DMS153 (cell line): ENCODE measurements at places on chromosomes 1 and 21.
A peak's percentile ranks its signal among the peaks of the same experiment; 100 is the strongest.

- no peak for DNase-seq
Observed at GRCh38 chr1:244313346-244313745, 138.4 kb downstream of the ADSS2 start.

GRCh38 chr1:184492536-184492935 lies 105.7 kb downstream of the C1orf21 start:
- no peak for DNase-seq

- DNase-seq: no peak
Observed at GRCh38 chr1:183879494-183879893, 74.6 kb downstream of the RGL1 start.

GRCh38 chr1:160795951-160796383 lies at the start of gene LY9:
LY9 (plus strand) TSS chr1:160796174; CDS start chr1:160796188, 14 bp downstream.
- DNase-seq: no peak

DNA sequence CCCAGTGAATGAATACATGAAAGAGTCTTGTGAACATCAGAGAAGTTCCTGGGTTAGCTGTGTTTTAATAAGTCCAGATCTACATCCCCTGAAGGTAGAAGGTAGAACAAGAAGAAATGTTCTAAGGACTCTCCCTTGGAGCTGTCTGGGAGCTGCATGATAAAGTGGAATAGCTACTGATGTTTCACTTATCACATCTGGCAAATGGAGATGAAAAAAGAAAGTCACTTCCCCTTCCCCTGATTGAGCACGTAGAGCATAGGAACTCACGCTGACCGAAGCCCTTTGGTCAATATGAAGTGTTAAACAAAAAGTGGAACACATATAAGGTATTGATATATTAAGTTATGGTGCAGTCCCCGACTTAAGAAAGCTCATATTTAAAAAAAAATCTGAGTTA lies 53.2 kb upstream of the PARP1 start:
- DNase-seq: no peak

DNA sequence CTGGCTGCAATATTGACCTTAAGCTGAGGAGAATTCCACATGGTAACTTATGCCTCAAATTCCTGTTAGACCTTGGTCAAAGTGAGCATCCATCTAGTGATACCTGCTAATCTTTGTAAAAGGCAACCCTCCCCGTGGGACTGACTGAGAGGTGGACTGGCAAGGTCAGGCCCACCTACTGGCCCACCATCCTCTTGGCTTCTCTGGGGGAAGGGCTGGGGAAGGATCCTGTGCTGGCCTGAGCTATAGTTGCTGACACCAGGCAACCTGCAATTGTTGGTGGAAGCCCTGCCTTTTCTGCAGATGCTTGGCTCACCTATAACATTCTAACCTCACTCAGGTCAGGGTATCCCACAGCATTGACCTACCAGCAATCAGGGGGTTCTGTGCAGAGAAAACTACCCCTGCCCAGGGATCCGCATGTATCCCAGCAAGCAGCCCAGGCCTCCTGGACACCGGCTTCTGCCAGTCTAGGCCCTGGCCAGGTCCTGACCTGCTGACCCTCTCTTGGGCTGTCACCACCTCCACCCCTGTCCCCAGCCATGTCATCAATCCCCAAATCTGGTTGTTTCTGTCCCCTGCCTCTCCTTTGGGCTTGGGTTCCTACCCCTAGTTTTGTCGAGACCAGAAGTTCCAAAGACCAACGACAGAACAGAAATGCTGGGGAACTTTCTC lies 108.1 kb upstream of the EDN2 start:
- no peak for DNase-seq

- DNase-seq: no peak
Observed at GRCh38 chr1:18536915-18537314, 56.2 kb downstream of the KLHDC7A start.

DNA sequence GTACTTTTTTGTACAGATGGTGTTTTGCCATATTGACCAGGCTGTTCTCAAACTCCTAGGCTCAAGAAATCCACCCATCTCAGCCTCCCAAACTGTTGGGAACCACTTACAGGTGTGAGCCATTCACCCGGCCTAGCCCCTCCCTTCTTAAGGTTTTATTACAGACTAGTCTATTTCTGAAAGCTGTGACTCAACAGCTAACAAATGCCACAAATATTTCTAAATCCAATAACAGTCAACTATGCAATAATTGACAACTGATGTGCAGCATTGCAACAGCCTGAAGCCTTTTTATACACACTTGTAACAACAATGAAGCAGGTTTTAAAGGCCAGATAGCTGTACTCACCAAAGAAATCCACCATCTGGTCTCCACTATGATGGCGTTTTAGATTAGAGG lies 51.4 kb downstream of the GRIK1 start:
- DNase-seq: no peak

GRCh38 chr1:234715252-234716014 lies 105.5 kb upstream of the IRF2BP2 start:
- no peak for DNase-seq

- no peak for DNase-seq
Observed at GRCh38 chr1:33893147-33893830, 29.4 kb downstream of the HMGB4 start.

DNA sequence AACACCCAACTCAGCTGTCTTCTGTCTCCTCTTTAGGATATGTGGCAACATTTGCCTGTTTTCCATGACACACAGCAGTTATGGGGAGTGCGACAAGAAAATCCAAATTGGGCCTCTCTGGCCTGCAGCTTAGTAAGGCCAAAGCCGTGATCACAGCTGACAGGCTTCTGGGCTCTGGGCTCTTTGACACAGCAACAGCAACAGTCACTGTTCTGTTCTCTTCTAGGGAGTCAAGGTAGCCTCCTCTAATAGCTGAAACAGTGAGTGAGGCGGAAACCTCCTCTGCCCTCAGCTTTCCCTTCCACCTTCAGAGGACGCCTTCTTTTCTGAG lies 19.0 kb downstream of the CLCA1 start:
- no peak for DNase-seq

- DNase-seq: no peak
Observed at GRCh38 chr1:54645806-54646676, 4.5 kb downstream of the MROH7 start.

DNA sequence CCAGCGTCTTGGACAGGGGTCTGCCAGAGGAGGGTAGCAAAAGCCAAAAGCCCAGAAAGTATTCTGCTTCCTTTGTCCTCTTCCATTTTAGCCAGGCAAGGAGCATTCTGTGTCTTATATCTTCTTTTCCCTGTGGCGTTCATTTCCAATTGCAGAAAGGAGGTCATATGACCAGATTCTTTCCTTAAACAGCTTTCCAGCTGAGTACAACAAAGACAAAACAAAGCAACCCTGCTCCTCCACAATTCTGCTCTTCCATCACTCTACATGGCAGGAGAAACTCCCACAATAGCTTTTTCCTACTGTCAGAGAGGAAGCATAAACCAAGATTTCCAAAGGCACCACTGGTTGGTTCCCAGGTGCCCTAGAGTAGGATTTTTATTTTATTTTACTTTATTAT lies 19.7 kb downstream of the ENSA start:
- DNase-seq: no peak

GRCh38 chr1:66562561-66562960 lies 28.6 kb downstream of the SGIP1 start:
- no peak for DNase-seq

- no peak for DNase-seq
Observed at GRCh38 chr1:89739844-89740216, 81.0 kb upstream of the LRRC8D start.

DNA sequence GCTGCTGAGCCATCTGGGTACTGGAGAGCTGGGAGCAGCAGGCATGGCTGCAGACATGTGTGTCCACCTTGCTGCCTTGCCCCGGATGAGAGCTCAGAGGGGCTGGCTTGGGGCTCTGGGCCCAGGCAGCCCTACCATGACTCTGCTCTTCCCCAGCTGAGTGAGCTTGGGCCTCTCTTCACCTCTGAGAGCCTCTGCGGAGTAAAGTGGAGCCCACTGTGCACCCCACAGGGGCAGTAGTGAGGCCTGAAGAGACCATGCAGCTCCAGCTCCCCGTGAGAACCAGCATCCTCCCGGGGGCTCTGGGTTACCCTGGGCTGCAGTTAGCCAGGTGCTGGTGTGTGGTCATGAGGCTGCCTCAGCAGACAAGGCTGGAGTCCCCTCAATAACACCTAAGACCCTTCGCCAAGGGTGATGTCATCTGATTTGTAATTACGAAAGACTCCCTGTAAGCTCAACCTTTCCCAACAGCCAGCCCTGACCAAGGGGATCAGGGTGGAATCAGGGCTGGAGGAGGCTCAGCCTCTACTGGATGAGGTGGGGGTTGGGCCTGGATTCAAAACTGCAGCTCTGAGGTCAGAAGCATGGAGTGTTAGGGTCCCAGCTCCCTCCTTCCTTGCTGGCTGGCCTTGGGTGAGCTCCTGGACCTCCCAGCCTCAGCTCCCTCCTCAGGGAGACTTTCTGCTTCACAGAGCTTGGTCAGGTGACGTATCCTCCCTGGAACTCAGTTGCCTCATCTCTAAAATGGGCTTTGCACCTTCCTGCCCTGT lies 308.0 kb downstream of the MATN1 start:
- DNase-seq: no peak

DNA sequence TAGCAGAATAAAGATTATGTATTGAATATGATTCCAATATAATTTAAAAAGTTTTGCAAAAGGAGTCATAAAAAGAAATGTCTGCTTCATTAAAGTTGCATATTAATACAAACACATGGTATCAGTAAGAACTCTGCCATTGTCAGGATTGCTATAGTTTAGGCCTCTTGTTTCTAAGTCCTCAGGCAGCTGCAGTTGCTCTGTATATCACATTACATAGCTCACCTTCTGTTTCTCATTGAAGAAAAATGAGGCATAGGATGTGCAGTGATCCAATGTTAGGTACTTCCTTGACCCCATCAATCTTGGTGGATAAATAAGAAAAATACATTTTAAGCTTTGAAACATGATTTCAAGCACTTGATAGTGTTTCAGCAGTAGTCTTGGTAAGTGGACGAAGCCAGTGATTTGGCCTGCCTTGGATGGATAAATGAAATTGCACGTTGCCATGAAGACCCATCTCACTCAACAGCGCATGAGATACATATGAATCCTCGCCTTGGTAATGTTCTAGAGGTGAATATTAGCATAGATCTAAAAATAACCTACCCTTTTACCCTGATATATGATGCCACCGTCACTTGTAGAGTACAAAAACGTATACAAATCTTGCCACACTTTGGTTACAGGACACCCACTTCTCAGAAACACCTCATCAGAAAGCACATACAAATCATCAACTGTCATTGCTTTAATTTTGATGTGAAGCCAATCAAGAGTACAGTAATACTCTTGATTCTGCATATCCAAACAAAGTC lies 25.3 kb downstream of the ZFYVE9 start:
- DNase-seq: no peak

DNA sequence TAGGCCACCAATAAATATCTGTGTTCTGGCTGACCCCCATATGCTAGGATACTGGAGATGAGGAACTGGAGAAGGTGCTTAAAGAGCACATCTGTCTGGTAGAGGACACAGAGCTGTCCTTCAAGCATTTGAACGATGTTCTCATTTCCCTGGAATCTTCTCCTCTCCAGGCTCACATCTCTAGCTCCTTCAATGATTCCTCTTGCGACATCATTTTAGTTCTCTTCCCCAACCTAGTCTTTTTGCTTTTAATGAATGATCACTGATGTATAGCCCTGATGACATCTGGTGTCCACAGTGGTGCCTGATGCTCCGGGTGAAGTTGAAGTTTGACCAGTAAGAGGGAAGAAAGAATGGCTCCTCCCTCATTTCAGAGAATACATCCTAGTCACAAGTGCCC lies 80.8 kb upstream of the UBE2U start:
- DNase-seq: no peak

- DNase-seq: peak; percentile 26
Observed at GRCh38 chr1:228416217-228416933, at the start of gene TRIM17. TRIM17 (minus strand) TSS chr1:228416861; CDS start chr1:228415072, 1,789 bp downstream.

DNA sequence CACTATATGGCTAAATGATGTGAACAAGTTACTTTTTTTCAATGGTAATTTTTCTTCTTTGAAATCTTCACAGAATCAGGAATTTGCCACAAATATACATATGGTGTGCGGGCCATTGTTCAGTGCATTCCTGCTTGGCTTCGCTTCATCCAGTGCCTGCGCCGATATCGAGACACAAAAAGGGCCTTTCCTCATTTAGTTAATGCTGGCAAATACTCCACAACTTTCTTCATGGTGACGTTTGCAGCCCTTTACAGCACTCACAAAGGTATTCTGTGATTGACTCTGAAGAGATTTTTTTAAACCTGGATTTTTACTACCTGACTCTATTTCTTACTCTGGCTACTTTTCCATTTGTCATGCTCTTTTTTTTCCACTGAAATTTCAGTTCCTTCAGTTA lies 76.2 kb upstream of the KIAA1614 start:
- DNase-seq: no peak

DNA sequence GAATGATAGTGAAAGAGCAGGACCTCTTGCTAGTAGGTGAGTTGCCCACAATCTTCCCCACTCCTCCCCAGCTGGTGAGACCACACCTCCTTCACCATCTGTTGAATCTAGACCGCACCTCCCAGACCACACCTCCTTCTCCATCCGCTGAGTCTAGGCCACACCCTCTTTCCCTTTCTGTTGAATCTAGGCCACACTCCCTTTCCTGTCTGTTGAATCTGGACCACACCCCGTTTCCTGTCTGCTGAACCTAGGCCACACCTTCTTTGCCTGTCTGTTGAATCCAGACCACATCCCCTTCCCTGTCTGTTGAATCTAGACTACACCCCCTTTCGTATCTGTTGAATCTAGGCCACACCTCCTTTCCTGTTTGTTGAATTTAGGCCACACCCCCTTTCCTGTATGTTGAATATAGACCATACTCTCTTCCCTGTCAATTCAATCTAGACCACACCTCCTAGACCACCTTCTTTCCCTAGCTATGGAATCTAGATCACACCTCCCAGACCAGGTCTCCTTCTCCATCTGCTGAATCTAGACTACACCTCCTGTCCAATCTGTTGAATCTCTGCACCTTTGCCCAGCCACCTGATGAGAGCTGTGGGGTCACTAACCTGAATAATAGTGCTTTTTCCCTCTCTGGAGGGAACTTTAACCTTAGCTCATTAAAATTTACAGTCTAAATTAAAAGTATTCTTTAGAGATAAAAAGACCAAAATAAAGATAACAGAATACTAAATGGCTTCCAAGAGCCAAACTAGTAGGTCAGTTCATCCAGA lies 116.3 kb downstream of the DAB1 start:
- DNase-seq: peak; percentile 60

- peak; percentile 10 for DNase-seq
Observed at GRCh38 chr1:52098139-52098871, 42.2 kb downstream of the BTF3L4 start.

DNA sequence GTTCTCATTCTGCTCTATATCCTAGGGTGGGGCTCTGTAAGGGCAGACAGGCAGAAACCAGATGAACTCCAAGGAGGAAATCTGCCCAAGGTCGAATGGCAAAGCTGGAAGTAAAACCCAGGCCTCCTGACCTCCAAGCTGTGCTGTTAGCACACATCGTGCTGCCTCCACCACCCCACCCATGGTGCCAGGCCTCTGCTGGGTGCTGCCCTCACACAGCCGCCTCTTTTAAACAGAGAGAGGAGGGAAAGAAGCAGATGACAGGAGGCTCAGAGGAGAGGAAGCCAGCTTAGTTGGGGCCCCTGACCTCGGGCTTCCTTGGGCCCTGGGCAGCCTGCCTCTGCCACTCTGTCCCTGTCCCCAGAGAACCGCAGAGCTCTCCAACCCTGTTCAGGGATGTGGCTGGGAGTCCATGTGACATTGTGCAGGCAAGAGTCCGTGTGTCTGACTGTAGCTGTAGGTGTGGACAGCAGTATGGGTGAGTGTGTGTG lies 1.1 kb downstream of the SYNC start:
- DNase-seq: no peak
